ENCODE measurements at places on chromosomes 3 and 15. TPM values are rescaled to one million over a fixed set of nuclear protein-coding genes. Genes with fewer than 3 reads are reported as not detected.

LHFPL4 gene
- total RNA-seq, result 0.07 TPM

FOXL2NB gene
- 0.56 TPM for total RNA-seq

POTEB3 gene
- total RNA-seq, result not detected

ANKUB1 gene
- not detected for total RNA-seq

Data from A549 treated with dexamethasone at 1 μM for 4 hours (cell line).